ENCODE measurements at places on chromosomes 11 and 22.

- DNase-seq = peak; percentile 40
Measured at GRCh38 chr11:125263268-125263790, 98.8 kb downstream of the PKNOX2 start.

DNA sequence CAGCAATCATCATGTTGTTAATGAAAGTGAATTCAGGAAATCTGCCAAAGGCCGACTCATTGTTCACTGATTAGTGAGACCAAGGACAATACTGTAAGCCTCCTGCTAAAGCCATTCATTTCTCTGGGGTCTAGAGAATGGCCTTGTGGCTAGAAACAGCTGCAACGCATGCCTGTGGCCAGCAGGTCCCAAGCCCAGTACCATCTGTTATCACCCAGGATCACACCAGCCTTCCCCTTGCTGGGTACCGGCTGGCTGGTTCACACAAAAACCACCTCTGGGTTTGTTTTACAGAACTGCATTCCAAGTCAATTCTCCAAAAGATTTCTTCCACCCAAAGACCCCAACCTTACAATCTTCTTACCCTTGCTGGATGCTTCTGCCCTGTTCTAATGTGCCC lies 1.1 kb downstream of the PLAAT5 start:
- DNase-seq = no peak

GRCh38 chr11:35143297-35144135 lies 4.5 kb downstream of the CD44 start:
- DNase-seq = no peak

- DNase-seq = no peak
Measured at GRCh38 chr11:107076832-107077231, 58.6 kb upstream of the GUCY1A2 start.

DNA sequence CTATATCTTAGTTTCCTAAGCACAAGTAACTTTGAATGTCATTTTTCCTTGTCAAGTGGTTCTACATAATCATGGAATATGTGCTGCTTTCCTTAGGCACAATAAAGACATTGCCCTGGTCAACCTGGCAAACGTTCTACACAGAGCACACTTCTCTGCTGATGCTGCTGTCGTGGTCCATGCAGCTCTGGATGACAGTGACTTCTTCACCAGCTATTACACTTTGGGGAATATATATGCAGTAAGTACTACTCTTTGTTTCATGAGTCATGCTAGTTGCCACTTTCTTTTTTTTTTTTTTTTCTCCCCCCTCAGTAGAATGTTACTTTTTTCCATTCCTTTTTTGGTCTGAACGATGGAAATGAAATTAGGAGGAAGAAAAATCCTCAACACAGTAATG lies 38.5 kb downstream of the TTC17 start:
- DNase-seq = no peak

GRCh38 chr22:20247010-20247505 lies 21.1 kb downstream of the RTN4R start:
- DNase-seq = no peak

DNA sequence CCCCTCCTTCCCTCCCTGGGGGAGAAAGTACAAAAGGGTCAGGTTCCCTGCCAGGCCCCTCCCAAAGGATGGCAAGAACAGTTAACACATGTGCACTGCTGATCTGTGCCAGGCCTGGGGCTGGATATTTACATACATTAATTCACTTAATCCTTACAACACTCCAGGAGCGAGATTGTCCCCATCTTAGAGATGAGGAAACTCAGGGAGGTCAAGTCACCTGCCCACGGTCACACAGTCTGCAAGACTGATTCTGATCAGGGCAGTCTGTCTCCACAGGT lies 36.5 kb downstream of the NECTIN1 start:
- DNase-seq = no peak

GRCh38 chr11:57896361-57897145 lies 127.1 kb upstream of the OR9Q1 start:
- DNase-seq = no peak

DNA sequence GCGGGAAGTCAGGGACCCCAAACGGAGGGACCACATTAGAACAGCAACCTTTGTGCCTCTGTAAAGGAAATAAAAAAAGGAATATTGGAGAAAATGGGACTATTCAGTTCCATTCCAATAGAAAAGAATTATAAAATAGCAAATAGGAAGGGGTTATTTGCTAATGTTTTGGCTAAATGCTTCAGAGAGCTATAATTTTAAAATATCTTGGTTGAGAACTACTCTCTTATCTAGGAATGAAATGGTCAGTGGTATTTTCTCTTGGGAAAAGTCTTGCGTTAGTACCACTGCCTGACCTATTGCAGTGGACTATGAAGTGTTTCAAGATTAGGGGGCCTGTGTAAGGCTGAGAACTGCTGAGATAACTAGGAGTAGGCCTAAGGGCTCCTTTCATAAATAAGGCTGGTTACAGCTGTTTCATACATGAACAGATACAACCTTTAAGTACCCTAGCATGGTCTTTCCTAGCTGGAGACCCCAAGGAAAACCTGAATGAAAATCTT lies 6.9 kb upstream of the WEE1 start:
- no peak for DNase-seq

DNA sequence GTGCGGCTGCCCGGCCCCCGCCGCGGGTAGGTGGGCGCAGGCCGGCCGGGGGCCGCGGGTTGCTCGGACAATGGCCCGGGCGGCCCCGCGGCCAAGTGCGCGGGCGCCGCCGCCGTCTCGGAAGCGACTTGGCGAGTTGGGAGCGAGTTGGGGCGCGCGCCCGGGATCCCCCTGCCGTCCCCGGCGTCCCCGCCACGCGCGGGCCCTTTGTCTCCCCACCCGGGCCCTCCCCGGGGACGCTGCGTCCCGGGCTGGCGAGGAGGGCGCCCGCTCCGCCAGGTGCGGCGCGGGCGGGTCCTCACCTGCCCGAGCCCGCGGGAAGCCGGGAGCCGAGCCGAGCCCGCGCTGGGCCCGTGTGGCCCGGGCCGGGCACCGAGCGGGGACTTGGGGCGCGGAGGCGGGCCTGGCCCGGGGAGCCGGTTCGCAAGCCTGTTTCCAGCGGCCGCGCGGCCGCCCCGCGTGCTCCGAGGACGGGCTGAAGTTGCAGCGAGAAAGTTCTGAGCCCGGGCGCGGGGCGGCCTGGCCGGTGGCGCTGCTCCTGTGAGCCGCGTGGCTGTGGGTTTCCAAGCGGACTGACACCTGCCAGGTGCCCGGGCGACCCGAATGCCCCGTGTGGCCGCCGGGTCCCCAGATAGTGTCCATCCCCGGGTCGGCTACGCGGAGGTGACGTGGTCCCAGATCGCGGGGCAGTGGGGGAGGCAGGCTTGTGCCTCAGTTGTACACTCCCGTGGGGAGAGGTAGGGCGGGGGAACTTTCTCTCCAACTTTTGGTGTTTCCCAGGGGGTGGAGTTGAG lies 586 bp downstream of the LRP5 start:
- no peak for DNase-seq

DNA sequence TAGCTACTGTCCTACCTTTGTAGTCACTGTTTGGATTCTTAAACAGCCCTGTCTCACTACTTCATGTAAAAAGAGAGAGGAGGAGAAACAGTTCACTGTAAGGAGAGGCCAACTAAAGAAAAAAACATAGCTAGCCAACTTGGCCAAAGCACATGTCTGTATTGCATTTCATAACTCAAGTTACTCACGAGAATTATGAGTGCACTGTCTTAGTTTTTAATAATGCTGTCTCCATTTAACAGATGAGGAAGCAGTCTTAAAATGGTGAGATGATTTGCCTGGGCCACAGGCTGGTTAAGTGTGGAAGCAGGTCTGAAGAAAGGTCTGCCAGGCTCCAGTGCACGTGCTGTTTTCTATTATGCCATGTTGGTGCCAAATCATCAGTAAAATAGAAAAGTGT lies 104.5 kb downstream of the UVRAG start:
- no peak for DNase-seq

GRCh38 chr11:2194877-2195755 lies 23.5 kb upstream of the TH start:
- peak; percentile 80 for DNase-seq

DNA sequence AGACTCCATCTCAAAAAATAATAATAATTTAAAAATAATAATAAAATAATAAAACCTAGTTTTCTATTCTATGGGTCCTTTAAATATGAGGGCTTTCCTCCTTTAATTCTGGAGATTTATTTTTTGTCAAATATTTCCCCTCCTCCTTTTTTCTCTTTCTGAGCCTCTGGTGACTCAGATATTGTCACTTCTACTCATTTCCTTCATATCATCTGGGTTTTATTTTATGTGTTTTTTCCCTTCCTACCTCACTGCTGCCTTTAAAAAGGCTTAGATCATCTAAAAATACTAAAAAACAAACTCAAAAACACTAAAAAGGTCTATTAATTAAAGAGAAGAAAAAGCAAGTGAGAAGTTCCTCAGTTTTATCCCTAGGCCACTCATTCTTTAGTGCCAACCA lies 138.9 kb downstream of the SPON1 start:
- DNase-seq = no peak

DNA sequence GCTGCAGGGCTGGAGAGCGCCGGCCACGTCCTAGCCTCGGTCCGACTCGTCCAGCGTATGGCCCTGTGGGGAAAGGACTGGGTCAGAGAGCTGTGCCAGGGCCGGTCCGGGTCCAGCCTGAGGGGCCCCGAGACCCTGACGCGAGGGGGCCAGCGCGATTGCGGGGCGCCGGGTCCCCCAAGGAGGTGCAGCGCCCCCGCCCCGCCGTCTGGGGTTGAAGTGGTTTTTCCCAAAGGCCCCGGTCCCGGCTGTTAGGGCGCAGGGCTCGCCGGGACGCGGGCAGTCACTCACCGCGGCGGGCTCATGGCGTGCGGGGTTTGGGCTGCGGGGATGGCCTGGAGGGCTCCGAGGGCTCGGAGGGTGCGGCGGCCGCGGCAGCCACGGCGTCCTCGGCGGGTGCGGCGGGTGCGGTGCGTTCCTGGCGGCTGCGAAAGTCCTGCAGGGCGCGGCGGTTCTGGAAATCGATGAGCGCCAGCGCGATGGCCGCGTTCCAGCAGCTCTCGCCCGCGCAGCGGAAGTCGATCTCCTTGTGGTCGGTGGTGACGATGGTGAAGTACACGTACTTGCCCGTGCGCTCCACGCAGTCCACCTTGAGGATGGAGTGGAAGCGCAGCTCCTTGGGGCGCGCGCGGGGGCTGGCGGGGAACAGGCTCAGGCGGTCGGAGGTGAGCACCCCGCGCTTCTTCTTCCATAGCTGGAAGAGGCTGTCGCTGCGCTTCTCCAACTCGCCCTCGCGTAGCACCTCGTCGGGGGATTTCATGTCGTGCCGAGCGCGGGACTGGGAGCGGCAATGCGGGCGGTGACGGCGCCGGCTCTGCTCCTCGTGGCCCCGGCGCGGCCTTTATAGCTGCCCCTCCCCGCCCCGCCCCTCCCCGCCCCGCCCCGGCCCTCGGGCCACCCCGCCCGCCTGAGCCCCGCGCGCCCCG lies at the start of gene PHLDA2:
Gene PHLDA2, minus strand, starts transcription at position 816 of the 926 bp plus-strand sequence. Its CDS starts 56 bp downstream, at position 760.
- DNase-seq = peak; percentile 61

DNA sequence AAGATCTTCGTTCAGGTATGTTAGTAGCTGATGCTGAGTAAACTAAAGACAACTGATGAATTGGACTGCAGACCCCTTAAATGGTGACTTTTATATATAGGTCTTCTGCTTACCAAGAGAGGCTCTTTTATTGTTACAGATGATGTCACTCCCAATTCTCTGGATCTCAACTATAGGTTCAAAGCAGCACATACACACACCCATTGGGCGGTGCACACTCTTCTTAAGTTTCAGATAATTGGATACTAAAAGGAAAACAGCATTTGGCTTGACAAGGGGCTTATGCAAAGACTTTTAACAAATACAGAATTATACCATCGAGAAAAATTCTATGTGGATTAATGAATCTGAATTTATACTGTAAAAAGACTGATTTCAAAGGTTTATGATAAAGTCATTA lies at the start of gene PTH:
Gene PTH, minus strand, starts transcription at position 69 of the 400 bp plus-strand sequence. CDS start 3,142 bp downstream, outside the sequence.
- DNase-seq = no peak

- DNase-seq = no peak
Measured at GRCh38 chr11:57463671-57464538, 3.6 kb downstream of the RTN4RL2 start.

GRCh38 chr11:109155291-109155690 lies 266.7 kb upstream of the C11orf87 start:
- DNase-seq = no peak

GRCh38 chr11:115501502-115501892 lies 2.7 kb downstream of the CADM1 start:
- no peak for DNase-seq
